ENCODE measurements at places on chromosomes 5 and 9. TPM values are rescaled to one million over a fixed set of nuclear protein-coding genes. Genes with fewer than 3 reads are reported as not detected.

Gene SPATA31E1
- total RNA-seq: not detected

Gene PPP6C
- total RNA-seq: 14.8 TPM

Gene SH2D3C
- 4.8 TPM for total RNA-seq

Gene PRLR
- 24.8 TPM for total RNA-seq

Gene INSYN2B
- 0.08 TPM for total RNA-seq

Gene DMRT1
- total RNA-seq: not detected

Gene SKP2
- total RNA-seq: 28.2 TPM

Gene IL13
- total RNA-seq: not detected

Gene LHX6
- total RNA-seq: 0.33 TPM

Measured in liver (tissue), 10 donors.